ENCODE measurements at places on chromosomes 1 and 21.

- no peak overlapping the region for H3K4me3 ChIP-seq
- no peaks in the 10 kb centered on the region for H3K36me3 ChIP-seq
- no peaks in the 10 kb centered on the region for H3K27me3 ChIP-seq
- H3K27ac ChIP-seq = no peak overlapping the region
Observed at GRCh38 chr21:18049461-18049860, 195.2 kb upstream of the CHODL start.

DNA sequence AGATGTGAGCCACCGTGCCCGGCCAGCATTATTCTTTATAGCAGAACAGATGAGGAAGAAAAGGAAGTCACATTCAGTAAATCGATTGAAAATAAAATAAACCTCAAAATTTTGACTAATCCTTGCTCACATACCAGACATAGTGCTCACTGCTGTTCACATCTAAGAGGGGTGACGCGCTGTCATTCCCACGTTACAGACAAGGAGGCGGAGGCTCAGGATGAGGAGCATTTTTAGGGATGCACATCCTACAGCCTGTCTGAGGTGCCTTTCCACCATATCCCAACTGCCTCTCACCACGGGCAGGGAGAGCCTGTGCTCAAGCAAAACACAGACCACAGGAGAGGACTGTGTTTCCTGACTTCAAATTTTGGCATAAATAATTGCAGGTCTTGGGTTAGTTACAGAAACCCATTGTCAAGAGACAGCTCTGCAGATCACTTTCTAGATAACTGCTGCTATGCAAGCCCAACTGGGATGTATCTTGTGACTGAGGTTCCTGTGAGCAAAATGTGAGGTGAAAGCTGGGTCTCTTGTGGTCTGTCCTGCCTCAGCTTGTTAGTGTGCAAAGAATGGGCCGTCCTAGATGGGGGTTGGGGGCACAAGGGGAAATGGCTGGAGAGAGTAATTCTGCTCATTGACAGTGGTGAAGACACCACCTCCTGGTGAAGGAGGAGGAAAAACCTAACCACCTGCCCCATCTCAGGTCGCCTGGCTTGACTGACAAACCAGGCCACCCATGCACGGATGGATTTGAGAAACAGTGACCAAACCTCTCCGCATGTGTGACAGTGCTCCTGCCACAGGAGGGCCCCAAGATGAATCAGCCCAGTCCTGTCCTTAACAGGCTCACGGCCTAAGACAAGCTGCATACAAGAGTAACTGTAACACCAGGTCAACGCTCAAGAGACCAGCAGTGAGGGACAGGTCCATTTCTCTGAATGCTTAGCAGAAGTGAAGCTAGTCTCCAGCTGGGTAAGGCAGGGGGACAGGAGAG is 8.2 kb downstream of the TNN start:
- no peak overlapping the region for H3K4me3 ChIP-seq
- no peak for DNase-seq
- H3K36me3 ChIP-seq = no peaks in the 10 kb centered on the region
- no peaks in the 10 kb centered on the region for H3K27me3 ChIP-seq
- no peak overlapping the region for H3K27ac ChIP-seq
- peaks cover 8% of the 10 kb centered on the region for H3K4me1 ChIP-seq

DNA sequence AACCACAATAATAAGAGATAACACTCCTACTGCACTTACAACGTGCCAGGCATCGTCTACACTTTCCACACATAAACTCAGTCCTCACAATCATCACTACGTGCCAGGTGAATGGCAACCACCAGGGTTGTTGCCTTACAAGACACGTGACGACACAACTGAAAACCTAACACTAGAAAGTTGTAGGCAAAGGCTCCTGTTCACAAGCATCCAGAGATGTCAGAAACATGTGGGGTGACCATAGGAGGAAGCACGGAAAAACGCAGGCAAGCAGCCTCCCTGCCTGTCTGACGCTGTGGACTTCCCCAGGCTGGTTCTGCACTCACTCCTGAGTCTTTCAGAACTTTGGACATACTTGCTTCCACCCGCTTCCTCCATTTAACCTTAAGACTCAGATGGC is 7.0 kb downstream of the CAPZB start:
- peak overlapping the region; percentile 26 for H3K4me3 ChIP-seq
- H3K4me1 ChIP-seq = peaks cover 100% of the 10 kb centered on the region
- no peaks in the 10 kb centered on the region for H3K27me3 ChIP-seq
- peaks cover 14% of the 10 kb centered on the region for H3K36me3 ChIP-seq

DNA sequence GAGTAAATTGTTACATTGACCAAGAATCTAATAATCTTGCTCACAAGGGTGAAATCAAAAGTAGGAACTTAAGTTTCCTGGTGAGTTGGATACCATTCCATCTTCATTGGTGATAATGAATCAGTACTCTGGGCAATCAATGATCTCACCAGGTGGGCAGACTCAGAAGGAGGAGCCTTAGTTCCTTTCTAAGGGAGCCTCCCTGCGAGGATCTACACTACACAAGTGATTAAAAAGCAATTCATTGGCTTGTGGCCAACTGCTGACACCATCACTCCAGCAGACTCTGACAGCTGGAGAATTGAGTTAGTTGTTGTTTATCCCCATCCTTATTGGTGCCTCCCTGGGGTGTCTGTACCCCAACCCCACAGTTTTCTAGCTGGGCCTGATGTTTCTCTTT is 84.1 kb upstream of the VANGL1 start:
- H3K36me3 ChIP-seq = no peaks in the 10 kb centered on the region
- H3K27ac ChIP-seq = no peak overlapping the region
- no peaks in the 10 kb centered on the region for H3K27me3 ChIP-seq
- H3K4me1 ChIP-seq = no peaks in the 10 kb centered on the region
- H3K4me3 ChIP-seq = no peak overlapping the region

- H3K27ac ChIP-seq = no peak overlapping the region
- H3K4me1 ChIP-seq = no peaks in the 10 kb centered on the region
- no peaks in the 10 kb centered on the region for H3K27me3 ChIP-seq
- DNase-seq = no peak
- no peak overlapping the region for H3K4me3 ChIP-seq
Observed at GRCh38 chr1:103576065-103576464, 4.7 kb downstream of the AMY2B start.

GRCh38 chr1:48558366-48558765 is 86.4 kb upstream of the SPATA6 start:
- H3K4me3 ChIP-seq = no peak overlapping the region
- no peaks in the 10 kb centered on the region for H3K4me1 ChIP-seq
- no peak for DNase-seq
- H3K27me3 ChIP-seq = no peaks in the 10 kb centered on the region

GRCh38 chr1:201504799-201505502 is 2.0 kb downstream of the CSRP1 start:
- no peak overlapping the region for H3K27ac ChIP-seq
- no peak overlapping the region for H3K4me3 ChIP-seq
- H3K27me3 ChIP-seq = no peaks in the 10 kb centered on the region
- no peaks in the 10 kb centered on the region for H3K36me3 ChIP-seq
- peaks cover 37% of the 10 kb centered on the region for H3K4me1 ChIP-seq

- H3K27me3 ChIP-seq = no peaks in the 10 kb centered on the region
- no peak overlapping the region for H3K4me3 ChIP-seq
- DNase-seq = no peak
- no peak overlapping the region for H3K27ac ChIP-seq
Observed at GRCh38 chr1:59730759-59731478, 83.8 kb upstream of the HOOK1 start.

DNA sequence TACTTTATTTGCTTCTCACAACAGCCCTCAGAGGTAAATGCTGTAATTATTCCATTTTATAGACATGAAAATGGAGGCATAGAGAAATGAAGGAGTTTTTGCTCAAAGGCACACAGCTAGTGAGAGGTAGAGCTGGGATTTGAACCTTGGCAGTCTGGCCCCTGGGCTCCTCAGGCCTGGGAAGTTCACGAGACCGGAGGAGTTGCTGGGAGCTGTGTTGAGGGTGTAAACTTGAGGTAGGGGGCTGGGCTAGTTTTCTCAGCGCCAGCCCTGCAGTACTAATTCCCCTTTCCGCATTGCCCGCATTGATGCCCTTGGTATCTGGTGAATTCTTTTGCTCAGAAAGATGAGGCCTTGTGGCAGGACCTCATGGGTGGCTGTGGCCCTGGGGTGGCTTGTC is 73.3 kb downstream of the PTPRU start:
- H3K4me3 ChIP-seq = no peak overlapping the region
- H3K36me3 ChIP-seq = no peaks in the 10 kb centered on the region
- no peak for DNase-seq
- no peak overlapping the region for H3K27ac ChIP-seq
- no peaks in the 10 kb centered on the region for H3K4me1 ChIP-seq

GRCh38 chr1:5727871-5728643 is 264.2 kb downstream of the NPHP4 start:
- DNase-seq = no peak
- no peaks in the 10 kb centered on the region for H3K27me3 ChIP-seq
- H3K27ac ChIP-seq = no peak overlapping the region
- no peaks in the 10 kb centered on the region for H3K4me1 ChIP-seq
- H3K4me3 ChIP-seq = no peak overlapping the region

DNA sequence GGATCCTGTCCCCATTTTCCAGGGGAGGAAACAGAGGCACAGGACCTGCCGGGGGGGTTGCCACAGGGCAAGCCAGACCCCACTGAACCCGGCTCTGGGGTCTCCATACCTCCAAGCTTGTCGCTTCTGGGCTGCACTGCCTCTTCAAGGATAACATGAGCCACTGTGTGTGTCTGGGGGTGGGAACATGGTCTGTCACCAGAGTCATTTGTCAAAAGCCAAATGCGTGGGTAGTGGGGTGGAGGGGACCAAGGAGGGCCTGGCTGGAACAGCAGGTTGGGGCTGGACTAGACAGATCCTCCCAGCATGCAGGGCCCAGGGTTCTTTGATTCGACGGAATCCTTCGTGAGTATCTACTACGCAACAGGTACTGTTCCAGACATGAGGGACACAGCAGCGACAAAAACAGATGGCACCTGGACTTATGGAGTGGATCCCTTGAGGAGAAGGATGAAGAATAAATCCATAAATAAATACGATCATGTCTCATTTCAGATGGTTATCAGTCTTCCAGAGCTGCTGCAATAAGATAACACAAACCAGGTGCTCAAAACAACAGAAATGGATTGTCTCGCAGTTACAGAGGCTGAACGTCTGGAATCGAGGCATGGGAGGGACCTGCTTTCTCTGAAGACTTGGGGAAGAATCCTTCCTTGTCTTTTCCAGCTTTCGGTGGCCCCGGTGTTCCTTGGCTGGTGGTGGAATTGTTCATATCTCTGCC is 28.7 kb downstream of the C1QB start:
- H3K4me3 ChIP-seq = no peak overlapping the region
- H3K27ac ChIP-seq = no peak overlapping the region
- H3K36me3 ChIP-seq = no peaks in the 10 kb centered on the region
- DNase-seq = no peak

- no peak overlapping the region for H3K4me3 ChIP-seq
- no peaks in the 10 kb centered on the region for H3K27me3 ChIP-seq
- H3K36me3 ChIP-seq = no peaks in the 10 kb centered on the region
- DNase-seq = no peak
- H3K4me1 ChIP-seq = no peaks in the 10 kb centered on the region
Observed at GRCh38 chr1:198837278-198838021, 198.6 kb downstream of the PTPRC start.

GRCh38 chr1:20110679-20111078 is 8.7 kb downstream of the PLA2G2D start:
- no peak overlapping the region for H3K4me3 ChIP-seq
- H3K27me3 ChIP-seq = no peaks in the 10 kb centered on the region
- no peaks in the 10 kb centered on the region for H3K36me3 ChIP-seq
- H3K4me1 ChIP-seq = no peaks in the 10 kb centered on the region
- no peak overlapping the region for H3K27ac ChIP-seq

GRCh38 chr21:28272272-28272992 is 720.2 kb downstream of the LTN1 start:
- no peaks in the 10 kb centered on the region for H3K36me3 ChIP-seq
- no peaks in the 10 kb centered on the region for H3K4me1 ChIP-seq
- no peak overlapping the region for H3K4me3 ChIP-seq
- no peak overlapping the region for H3K27ac ChIP-seq
- no peaks in the 10 kb centered on the region for H3K27me3 ChIP-seq

GRCh38 chr1:70518106-70518505 is 107.0 kb downstream of the CTH start:
- no peaks in the 10 kb centered on the region for H3K4me1 ChIP-seq
- H3K27ac ChIP-seq = no peak overlapping the region
- no peaks in the 10 kb centered on the region for H3K27me3 ChIP-seq

DNA sequence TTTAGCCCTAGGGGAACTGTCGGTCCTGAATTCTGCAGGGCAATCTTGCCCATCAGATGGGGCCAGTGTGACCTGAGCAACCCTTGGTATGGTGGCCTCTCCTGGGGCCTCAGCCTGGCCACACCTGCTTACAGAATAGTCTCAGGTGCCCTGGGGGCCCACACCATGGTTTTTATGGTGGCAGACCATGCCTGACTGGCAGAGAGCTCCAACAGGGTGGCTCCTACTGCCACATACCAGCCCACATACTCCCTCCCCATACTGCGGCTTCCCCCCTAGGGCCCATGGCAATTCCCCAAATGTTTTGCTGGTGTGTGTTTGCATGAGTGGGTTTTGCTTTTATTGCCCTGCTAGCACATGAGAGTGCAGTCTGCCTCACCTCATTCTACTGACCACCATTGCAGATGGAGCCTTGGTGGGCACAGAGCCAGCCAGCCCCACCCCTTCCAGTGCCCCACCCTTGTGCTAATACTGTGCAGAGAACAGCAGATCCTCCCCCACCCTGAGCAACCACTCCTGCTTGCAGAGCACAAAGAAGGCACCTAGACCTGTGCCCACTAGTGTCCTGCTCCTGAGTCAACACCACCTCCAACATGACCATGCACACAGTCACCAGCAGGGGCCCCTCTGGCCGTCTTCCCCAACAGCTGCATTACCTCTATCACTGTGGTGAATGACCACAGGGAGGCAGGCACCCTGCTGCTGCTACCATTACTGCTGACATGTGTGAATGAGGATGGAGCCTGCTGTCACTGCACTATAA is 86.8 kb downstream of the GDAP2 start:
- no peaks in the 10 kb centered on the region for H3K4me1 ChIP-seq
- no peak overlapping the region for H3K27ac ChIP-seq
- H3K27me3 ChIP-seq = no peaks in the 10 kb centered on the region
- DNase-seq = no peak
- H3K4me3 ChIP-seq = no peak overlapping the region

DNA sequence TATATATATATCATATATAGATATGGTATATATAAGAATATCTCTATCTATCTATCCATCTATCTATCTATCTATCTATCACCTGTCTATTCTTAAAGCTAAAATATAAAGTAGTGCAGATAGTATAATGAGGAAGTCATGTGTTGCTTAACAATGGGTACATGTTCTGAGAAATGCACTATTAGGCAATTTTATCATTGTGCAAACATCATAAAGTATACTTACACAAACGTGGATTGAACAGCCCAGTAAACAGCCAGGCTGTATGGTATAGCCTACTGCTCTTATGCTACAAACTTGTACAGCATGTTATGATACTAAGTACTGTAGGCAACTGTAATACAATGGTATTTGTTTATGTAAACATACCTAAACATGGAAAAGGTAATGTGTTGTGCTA is 621.0 kb upstream of the NCAM2 start:
- H3K4me3 ChIP-seq = no peak overlapping the region
- no peak overlapping the region for H3K27ac ChIP-seq
- H3K36me3 ChIP-seq = no peaks in the 10 kb centered on the region
- H3K4me1 ChIP-seq = no peaks in the 10 kb centered on the region
- no peaks in the 10 kb centered on the region for H3K27me3 ChIP-seq

- H3K4me3 ChIP-seq = no peak overlapping the region
- no peak overlapping the region for H3K27ac ChIP-seq
- H3K27me3 ChIP-seq = no peaks in the 10 kb centered on the region
- no peak for DNase-seq
- no peaks in the 10 kb centered on the region for H3K4me1 ChIP-seq
Observed at GRCh38 chr1:185074307-185074706, 28.9 kb downstream of the RNF2 start.
